Ovary (tissue), 10 donors: ENCODE measurements at places on chromosomes 13 and 19. TPM values are rescaled to one million over a fixed set of nuclear protein-coding genes. Genes with fewer than 3 reads are reported as not detected.

GRCh38 chr13:50227361-50227760, 212.1 kb downstream of the KCNRG start:
- no peak for DNase-seq

- no peak for DNase-seq
Measured at GRCh38 chr19:7188698-7189629, 105.2 kb downstream of the INSR start.

DNA sequence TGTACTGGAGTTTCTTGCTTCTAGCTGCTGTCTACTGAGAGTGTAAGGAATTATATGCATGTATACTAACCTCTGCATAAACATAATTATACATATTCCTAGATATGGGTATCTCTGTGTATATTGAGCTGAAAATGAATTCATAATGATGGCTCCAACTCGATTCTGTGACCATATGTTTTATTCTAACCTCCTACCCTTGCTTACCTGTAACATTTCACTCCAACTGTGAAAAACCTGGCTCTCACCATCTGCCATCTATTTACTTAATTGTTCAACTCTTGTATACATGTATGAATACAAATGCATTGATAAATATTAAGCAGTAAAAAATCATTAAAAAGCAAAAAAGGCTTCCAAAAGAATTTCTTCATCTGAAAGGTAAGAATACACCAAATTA, 1729.5 kb upstream of the SPRY2 start:
- no peak for DNase-seq

DNA sequence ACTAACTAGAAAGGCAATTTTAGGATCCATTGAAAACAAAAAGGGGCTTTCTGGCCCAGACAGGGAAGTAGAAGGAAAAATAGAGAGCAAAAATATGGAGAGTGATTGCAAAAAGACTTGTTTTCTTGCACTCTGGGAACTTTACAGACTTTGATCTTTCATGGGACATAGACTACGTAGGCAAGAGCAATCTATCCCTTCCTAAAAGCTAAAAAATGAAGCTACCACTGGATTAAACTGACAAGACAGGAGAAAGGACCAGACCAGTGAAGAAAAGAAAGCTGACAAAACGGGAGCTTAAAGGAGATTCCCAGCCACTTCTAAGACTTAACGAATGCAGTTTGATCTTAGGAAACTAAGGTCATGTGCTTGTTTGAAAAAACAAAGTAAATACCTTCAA, 524.5 kb downstream of the KLF5 start:
- DNase-seq = no peak

DNA sequence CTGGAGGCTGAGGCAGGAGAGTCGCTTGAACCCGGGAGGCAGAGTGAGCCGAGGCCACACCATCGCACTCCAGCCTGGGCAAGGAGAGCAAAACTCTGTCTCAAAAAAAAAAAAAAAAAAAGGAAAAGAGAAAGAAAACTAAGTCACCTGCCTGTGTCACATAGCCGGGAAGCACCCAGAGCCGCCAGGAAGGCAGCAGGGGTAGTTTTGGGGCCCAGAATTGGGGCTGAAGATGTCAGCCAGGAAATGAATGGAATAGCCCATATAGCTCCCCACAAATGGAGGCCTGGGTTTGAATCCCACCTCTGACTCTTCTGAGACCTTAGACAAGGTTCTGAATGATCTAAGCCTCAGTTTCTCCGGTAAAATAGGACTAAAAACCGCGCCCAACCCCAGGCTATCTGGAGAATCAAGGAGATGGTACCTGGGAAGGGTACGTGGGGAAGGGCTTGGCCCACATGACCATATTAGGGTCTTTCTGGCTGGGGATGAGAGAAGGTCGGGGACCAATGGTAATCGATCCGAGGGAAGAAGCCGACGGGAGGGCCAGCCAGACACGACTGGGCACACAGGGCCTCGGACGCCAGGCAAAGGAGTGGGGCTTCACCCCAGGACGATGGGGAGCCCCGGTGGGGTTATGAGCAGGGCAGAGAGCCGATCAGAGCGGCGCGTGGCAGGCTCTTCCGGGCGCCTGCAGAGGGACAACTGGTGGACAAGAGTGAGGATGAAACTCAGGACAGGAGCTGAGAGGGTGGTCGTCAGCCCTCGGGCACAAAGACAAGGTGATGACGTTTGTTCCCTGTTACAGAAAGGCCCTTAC, 14.4 kb downstream of the CCDC124 start:
- DNase-seq = no peak

DNA sequence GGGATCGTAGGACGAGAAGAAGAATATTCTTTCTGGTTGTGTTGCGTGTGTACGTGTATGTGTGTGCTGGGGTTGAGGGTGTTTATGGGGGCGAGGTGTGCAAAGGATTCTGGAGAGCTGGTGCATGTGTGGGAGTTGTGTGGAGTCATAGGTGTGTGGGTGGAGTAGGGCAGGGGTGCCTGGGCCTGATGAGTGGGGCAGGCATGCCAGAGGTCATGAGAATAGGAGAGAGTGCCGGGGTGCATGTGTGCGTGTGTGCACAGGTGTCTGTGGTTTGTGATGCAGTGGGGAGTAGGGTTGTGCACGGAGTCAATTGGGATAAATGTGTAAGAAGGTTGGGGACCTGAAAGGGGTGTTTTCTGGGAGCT, 649 bp downstream of the TMEM91 start:
- DNase-seq = no peak

GRCh38 chr13:67273001-67273400, 42.9 kb upstream of the PCDH9 start:
- no peak for DNase-seq

DNA sequence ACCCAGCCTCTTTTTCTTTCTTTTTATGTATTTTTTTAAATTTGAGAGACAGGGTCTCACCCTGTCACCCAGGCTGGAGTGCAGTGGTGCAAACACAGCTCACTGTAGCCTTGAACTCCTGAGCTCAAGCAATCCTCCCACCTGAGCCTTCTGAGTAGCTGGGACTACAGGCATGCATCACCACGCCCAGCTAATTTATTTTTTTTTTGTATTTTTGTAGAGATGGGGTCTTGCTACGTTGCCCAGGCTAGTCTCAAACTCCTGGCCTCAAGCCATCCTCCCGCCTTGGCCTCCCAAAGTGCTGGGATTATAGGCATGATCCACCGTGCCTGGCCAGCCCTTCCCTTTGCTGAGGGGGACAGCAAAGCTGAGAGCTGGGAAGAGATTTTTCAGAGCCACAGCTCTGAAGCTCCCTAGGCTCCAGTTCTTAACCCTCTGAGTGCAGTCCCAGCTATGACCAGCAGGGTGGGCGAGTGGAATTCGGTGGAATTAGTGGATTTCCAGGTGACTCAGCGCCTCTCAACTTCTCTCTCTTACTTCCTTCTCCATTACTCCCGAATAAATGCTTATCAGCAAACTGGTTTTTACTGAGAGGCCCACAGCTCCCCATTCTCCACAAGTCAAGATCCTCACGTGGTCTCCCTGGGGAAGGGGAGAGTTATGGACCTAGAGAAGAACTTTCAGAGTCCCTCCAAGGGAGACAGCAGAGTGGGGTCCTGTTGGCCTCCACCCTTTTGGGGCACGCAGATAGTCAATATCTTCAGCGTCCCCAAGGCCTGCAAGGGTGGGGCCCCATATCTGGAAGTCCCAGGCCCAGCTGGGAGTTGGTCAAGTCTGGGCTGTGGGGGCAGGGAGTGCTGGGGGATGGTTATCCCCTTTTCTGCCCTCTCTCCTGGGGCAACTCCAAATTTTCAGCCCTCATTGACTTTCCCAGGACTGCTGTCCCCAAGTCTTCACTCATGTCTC, 1.2 kb downstream of the BLVRB start:
- peak; percentile 90 for DNase-seq

DNA sequence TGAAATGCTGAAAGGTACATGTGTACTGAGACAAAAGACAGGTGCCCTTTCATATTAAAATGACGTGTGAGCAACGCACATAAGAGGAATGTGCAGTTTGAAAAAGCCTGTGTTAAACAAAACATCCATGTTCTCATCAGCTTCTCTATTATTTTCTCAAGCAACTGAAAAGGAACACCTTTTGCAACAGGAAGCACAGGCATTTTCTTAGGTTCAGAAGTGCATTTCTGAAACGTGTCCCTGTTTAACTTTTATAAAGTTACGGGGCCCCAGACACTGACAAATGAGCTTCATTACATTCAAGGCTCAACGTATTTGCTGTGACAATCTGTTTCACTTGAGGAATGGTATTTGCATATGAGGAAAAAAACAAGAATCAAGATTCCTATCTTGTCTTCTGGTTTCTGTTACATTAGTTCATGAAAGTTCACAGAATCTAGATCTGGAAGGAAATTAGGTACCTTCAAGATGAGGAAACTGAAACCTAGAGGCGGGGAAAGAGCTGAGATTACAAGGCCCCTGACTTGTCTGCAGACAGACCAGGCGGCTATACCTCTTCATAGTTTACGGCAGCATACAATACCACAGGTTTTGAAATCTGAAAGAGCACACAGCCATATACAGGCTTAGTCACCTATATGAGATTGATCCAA, 431.7 kb downstream of the KLF12 start:
- DNase-seq = no peak

DNA sequence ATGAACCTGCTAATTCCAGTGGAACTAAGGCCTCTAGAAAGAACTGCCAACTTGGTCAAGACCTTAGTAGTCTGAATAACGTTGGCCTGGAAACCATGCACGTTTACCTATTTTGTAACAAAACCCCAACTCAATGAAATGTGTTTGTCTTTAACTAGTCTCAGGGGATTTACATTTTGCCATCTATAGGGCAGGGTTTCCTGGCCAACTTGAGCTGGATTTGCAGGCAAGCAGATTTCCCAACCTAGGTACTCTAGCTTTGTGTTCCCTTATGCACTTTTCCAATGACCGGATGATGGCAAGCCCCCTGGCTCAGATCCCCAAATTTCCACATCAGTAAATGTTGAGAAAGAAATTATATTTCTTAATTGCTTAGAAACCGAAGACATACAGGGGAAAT, 114.5 kb downstream of the IRS2 start:
- no peak for DNase-seq

DNA sequence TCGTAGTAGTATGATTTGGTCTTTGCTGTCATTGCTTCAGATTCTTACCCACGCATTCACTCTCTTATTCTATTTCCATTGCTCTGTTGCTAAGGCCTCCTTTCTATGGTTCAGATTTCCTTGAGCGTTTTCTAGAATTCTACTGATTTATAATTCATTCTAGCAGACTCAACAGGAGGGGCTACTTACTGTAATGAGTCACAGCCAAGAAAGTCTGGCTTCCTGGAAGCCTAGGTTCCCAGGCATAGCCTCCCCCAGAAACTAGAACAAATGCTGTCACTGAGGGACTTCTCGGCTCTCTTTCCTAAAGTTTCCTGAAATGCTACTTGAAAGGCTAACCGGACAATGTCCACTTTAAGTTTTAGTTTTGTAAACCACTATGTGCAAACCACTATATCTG, 47.7 kb upstream of the SPATA13 start:
- DNase-seq = no peak

The EDDM13 gene
- total RNA-seq = not detected

The CKM gene
- not detected for total RNA-seq

The ZNF433 gene
- 17.4 TPM for total RNA-seq

The APOE gene
- total RNA-seq = 799 TPM

The TUBB4A gene
- 0.88 TPM for total RNA-seq

The KL gene
- total RNA-seq = 0.48 TPM

The VSTM2B gene
- total RNA-seq = 0.13 TPM

The DLL3 gene
- total RNA-seq = 0.33 TPM
